NCI-H187 (cell line): ENCODE measurements at places on chromosomes 1 and 21.
A peak's percentile ranks its signal among the peaks of the same experiment; 100 is the strongest.

GRCh38 chr1:182111496-182111895 is 50.0 kb upstream of the ZNF648 start:
- no peak for DNase-seq

DNA sequence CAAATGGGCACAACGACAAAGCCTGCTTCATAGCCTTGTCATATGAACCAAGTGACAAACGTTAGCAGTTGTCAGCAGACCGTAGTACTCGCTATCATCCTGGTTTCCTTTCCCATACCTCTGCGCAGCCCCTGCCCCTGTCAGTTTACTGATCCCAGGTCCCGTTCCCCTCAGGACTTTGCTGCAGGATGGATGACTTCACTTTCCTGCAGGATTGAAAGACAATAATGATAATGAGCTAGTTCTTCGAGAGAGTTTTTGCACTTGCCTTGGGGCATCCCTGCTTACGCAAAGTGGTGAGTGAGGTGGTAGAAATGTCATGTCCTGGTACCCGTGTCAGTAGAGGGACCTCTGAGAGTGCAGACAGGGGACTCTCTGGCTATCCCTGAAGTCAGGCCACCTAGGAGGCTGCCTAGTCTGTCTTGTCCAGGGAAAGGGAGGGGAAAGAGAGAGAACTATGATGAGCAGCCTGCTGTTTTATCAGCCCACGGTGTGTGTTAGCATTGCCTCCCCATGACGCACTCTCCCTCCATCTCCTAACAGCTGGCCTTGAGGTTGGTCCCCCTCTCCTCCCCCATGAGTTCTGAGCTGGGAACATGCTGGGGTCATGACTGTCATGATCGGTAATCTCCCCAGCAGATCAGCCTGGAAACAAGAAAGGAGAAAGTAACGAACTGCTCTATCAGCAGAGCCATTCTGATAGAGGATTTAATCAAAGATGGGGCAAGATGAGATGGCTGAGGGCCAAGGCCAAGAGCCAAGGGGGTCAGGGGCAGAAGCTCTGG is 53.7 kb downstream of the ELK4 start:
- DNase-seq: no peak

DNA sequence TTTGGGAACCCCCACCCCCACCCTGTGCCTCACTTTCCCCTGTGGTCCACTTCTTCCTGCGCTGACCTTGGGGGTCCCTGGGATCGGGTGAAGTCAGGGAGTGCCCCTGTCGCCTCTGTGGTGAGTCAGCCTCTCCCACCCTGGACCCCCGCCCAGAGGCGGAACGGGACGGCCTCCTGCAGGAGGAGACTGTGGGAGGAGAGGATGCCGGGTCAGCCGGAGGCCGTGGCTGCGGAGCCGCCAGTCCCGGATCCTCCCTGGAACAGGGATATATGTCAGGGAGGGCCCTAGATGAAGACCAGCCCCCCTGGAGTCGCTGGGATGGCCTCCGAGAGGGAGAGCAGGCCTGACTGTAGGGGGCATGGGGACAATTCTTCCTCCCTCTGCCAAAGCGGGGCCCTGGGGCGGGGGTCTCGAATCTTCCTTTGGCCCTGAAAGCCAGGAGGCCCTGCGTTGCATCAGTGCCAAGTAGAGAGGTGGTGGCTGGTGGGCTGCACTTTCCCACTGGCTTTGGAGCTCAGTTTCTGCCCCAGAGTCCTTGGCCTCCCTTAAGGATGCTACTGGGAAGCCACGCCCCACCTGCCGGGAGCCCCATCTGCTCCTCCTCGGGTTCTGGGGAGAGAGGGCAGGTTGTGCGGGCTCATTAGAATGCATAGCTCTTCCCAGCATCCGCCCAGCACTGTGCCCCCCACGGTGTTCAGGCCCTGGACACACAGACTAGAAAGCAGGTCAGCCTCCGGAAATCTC is 930 bp downstream of the ARHGEF10L start:
- no peak for DNase-seq

DNA sequence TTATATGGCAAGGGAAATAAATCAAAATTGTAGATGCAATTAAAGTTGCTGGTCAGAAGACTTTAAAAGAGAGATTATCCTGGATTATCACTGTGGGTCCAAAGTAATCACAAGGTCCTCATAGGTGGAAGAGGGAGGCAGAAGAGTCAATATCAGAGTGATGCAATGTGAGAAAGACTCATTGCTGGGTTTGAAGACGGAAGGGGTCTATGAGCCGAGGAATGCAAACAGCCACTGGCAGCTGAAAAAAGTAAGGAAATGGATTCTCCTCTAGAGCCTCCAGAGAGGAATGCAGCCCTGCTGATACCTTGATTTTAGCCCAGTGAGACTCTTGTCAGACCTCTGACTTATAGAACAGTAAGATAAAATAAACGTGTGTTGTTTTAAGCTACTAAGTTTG is 59.8 kb upstream of the MUTYH start:
- DNase-seq: no peak

DNA sequence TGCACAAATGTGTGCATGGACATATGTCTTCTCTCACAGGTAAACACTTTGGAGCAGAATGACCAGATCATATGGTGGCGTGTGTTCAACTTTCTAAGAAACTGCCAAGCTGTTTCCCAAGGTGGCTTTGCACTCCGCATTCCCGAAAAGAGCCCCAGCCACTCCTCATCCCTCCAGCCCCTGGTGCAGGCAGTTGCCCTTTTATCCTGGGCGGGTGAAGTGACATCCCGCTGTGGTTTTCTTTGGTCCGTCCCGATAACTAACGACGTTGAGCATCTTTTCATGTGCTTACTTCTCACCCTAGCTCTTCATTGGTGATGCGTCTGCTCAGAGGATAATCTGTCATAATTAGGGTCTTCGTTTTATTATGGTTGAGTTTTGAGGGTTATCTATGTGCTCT is 612.5 kb downstream of the MATN1 start:
- no peak for DNase-seq

DNA sequence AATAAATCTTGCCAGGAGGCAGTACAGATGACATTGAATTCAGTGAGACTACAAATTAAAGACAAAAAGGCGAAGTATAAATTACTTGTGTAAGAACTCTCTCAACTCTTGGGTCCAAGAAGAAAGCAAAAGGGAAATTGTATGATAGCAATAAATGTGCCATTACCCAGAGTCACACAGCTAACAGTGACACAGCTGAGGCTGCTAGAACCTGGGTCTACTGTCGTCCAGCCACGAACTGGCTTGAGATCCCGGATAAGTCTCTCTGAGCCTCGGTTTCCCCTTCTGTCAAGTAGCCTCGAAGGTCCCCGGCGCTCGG is 362 bp upstream of the ROR1 start:
- DNase-seq: no peak

DNA sequence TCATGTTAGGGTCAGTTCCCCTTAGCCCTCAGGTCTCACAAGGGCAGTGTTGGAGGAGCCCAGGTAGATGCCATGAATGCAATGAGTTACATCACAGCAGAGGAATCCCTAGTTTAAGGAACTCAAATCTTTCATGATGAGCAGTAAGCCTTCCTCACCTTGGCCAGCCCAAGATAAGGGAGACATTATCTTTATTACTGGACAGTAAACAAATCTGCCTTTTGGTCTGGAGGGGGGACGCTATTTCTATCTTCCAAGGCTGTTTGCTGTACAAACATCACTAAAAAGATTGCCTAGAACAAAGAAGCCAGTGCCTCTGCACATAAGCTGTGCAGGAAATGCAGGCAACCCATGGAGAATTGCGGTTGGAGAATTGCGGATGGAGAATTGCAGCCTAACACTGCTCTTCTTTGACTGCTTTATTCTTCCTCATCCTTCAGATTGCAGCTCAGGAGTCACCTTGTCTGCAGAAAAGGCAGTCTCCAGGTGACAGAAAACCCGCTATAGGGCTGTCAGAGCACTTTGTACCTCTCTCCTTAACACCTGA is 2.3 kb upstream of the CHI3L1 start:
- DNase-seq: no peak

DNA sequence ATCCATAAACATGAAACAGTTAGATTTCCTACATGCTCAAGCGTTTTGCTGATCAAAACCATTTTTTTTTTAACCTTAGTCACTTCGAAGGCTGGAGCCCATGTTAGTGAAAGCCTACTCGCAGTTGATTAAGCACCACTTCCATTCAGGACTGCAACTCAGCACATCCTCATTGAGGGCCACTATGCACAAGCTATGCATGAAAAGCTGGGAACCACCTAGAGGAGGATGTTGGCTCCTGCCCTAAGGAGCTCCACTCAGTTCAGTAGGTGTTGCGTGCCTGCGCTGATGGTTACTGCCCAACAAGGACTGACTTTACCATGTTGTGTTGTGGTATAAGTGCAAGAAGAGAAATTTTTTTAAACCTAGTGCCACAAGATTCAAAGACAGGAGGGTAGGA is 181.4 kb upstream of the L1TD1 start:
- no peak for DNase-seq

GRCh38 chr1:38197312-38198061 is 150.9 kb upstream of the POU3F1 start:
- no peak for DNase-seq

- DNase-seq: no peak
Measured at GRCh38 chr21:21730512-21730911, 732.3 kb downstream of the NCAM2 start.

GRCh38 chr1:32142446-32143301 is 34.8 kb downstream of the KPNA6 start:
- no peak for DNase-seq

DNA sequence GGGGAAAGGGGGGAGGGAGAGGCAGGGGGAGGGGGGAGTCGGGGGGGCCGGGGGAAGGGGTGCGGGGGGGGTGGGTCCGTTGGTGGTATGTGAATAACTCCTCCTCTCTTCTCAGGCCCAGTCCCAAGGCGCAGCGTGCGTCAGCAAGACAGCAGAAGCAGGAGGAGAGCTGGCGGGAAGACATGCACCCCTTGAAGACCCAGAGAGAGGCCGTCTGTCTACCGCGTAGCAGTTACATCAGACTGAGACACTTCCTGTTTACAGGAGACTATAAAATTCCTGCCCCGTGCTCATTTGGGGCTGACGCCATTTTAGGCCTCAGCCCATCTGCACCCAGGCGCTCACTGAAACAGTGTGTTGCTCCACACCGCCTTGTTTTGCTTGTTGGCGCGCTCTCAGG is 55.3 kb downstream of the SETD4 start:
- no peak for DNase-seq

- DNase-seq: no peak
Measured at GRCh38 chr1:240611619-240612480, at the start of gene GREM2. GREM2 (minus strand) TSS chr1:240612155; CDS start chr1:240493475, 118,680 bp downstream.

DNA sequence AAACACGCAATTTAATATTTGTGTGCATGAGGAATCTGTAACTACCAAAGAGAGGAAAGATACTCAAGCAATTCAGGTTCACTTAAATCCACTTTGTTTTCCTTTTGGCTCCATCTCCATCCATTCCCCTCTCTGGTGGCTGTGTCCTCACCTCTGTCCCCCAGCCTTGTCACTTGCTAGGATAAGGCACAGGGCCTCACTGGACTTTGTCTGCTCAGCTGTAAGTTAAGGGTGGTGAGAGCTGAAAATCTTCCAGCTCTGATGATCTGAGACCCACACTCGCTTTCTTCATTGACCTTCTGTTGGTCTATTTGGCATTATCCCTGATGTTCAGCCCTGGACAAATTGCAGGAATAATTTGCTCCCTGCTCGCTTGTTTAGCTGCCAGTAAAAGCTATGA is 56.5 kb downstream of the RHOU start:
- no peak for DNase-seq

- peak; percentile 81 for DNase-seq
Measured at GRCh38 chr1:19468397-19468956, 16.9 kb downstream of the CAPZB start.

DNA sequence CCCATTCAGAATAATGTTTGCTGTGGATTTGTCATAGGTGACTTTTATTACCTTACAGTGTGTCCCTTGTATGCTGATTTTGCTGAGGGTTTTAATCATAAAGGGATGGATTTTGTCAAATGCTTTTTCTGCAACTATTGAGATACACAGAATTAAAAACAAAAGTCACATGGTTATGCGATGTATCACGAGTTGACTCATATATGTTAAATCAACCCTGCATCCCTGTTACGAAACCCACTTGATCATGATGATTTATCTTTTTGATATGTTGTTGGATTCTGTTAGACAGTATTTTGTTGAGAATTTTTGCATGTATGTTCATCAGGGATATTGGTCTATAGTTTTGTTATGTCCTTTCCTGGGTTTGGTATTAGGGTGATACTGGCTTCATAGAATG is 10.7 kb upstream of the OR2T34 start:
- no peak for DNase-seq

DNA sequence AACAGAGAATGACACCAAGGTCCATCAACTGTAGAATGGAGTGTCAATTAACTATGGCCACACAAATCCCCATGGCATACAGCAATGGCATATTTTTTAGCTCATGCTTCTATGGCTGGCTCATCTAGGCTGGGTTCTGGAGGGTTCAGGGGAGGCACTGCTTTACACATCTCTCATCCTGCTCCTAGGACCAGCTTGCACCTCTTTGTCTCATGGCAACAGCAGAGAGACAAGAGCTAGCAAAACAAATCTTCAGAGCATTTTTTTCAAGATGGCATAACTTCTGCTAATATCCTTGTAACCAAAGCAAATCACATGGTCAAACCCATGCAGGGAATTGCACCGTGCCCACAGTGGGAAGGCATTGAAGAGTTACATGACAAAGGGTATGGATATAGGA is 82.4 kb downstream of the KIF14 start:
- no peak for DNase-seq

GRCh38 chr1:181635110-181635509 is 151.8 kb downstream of the CACNA1E start:
- DNase-seq: no peak

GRCh38 chr1:51791888-51792287 is 86.6 kb downstream of the NRDC start:
- no peak for DNase-seq

DNA sequence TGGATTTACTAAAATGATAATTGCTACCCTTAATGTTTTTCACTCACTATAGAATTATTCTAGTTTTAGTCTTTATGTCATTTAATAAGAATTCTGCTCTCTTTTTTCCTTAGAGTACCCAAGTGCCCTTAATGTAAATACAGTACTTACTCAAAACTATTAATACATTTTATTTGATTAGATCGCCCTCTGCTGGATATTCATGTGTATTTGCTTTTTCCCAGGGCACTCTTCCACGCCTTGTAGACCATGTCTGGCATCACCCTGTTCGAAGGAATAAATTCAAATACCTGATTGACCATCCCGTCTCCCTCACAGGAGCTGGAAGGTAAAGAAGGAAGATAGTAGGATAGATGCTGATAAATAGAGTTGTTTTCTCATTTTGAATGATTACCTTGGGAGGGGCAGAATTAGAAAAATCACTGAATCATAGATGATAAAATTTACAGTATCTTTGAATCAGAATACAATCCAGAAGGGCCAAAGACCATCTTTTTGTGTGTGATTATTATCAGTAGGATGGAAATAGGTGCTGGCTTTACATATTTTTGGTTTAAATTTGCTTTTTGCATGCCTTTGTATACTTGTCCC is 4.1 kb downstream of the AXDND1 start:
- DNase-seq: peak; percentile 77

GRCh38 chr1:219710529-219711194 is 97.8 kb upstream of the ZC3H11B start:
- no peak for DNase-seq

DNA sequence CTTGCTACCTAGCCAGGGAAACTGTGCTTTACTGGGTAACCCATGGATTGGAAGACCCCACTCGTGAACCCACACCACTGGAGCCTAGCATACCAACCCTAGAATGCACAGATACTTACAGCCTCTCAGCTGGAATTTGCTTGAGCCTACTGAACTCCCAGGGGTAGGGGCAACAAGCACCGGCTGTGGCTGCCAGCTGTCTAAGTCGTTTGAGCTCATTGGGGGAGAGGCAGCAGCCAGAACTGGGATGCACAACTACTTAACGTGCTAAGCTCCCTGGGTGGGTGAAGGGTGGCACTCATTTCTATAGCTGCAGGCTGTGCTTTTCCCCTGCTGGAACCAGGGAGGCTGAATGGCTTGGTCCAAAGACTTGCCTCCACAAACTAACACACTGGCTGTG is 212.4 kb downstream of the ZNF648 start:
- no peak for DNase-seq
